Panc1 (cell line): ENCODE measurements at places on chromosomes 5 and 9.

- no peak for DNase-seq
Measured at GRCh38 chr9:25415718-25416117, 262.5 kb downstream of the TUSC1 start.

DNA sequence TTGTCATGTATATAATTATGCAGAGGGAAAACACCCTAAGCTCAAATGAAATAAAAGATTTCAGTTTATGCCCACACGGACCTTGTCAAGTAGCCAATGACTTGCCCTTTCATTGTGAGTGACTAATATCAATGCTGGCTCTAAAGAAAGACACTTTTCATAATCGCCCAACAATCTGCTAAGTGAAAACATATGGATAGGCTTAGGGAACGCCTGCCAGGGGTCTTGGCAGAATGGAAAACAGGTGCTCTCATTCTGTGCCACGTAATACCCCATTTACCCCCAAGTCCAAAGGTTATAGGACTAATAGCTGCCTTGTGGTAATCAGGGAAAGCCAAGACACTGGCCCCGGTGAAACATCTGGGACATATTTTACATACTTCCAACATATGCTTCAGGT, 157.7 kb downstream of the SLF1 start:
- DNase-seq = no peak

DNA sequence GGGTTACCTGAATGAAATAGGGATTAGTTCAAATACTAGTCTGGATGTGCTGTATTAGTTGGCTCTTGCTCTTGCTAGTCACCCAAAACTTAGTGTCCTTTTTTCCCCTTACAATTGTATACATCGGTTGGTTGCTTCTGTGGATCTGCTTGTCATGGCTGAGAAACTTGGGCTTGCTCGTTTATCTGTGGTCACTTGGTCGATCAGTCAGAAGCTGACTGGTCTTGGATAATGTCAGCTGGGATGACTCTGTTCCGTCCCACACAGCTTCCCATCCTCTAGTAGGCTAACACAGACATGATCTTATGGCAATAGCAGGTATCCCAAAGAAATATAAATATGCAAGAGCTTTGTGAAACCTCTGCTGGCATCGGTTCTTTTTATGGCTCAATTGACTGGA, 807.4 kb downstream of the MAT2B start:
- no peak for DNase-seq

DNA sequence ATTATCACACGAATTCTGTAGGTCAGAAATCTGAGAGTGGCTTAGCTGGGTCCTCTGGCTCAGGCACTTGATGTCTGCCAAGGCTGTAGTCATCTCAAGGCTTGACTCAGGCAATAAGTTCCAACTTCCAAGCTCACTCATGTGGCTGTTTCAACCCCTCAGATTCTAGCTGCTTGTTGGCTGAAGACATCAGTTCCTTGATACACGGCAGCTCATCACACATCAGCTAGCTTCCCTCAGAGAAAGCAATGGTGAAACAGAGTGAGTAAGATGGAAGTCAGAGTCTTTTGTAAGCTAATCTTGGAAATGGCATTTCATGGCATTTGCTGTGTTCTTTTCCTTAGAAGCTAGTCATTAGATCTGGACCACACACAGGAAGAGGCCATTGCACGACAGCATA, 204.2 kb upstream of the PTGER4 start:
- no peak for DNase-seq

DNA sequence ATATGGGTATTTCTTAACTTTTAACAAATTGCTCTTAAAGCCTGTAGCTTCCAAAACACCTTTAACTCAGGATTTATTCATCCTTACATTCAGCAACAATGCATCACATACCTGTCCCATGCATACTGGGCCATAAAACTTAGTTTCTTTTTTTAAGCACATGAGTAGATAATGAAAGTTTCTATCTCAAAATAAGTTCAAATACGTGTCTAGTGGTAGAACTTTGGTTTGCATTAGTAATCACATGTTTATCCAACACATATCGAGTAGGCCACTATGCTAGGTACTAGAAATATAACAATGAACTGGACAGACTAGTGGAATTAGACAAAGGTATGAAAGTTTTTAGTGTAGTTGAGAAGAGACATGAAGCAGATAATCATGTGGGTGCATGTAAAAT, 99.6 kb downstream of the DOCK2 start:
- no peak for DNase-seq

- no peak for DNase-seq
Measured at GRCh38 chr5:56853698-56854097, 38.3 kb downstream of the MAP3K1 start.

- no peak for DNase-seq
Measured at GRCh38 chr5:61999371-61999770, 306.6 kb upstream of the KIF2A start.

DNA sequence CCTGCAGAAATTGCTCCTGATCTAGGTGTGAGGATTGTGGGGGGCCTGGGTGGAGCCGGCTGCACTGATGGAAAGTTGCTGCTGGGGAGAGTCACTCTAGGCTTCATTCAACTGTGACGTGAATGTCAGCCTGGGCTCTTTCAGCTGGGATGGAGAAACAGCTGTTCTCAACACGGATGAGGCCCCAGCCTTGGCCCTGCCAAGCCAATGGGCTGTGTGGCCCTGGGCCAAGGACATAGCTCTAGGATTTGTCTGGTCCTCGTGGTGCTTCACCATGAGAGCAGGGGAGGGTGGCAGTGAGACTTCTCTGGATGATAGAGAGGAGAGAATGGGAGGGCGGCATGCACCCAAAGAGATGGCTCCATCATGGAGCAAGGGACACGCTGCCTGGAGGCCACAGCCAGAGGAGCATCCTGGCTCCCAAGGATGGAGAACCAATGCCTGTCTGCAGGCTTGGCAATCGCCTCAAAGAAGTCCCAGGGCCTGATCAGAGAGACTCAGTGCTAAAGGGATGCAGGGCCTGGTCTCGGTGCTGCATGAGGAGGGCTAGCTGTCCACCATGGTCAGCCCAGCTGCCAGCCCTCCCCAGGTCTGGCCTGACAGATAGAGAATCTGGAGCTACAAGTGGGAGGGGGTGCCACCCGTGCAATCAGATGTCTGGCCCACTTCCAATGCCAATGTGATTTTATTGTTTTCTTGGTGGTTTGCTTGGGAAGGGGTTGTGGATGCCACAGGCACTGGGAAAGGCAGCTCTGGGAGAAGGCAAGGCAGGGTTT, 141.0 kb downstream of the GADD45G start:
- no peak for DNase-seq

- DNase-seq = no peak
Measured at GRCh38 chr5:36444582-36445418, 143.1 kb upstream of the RANBP3L start.

GRCh38 chr9:127555840-127556820, 55.9 kb upstream of the STXBP1 start:
- no peak for DNase-seq

DNA sequence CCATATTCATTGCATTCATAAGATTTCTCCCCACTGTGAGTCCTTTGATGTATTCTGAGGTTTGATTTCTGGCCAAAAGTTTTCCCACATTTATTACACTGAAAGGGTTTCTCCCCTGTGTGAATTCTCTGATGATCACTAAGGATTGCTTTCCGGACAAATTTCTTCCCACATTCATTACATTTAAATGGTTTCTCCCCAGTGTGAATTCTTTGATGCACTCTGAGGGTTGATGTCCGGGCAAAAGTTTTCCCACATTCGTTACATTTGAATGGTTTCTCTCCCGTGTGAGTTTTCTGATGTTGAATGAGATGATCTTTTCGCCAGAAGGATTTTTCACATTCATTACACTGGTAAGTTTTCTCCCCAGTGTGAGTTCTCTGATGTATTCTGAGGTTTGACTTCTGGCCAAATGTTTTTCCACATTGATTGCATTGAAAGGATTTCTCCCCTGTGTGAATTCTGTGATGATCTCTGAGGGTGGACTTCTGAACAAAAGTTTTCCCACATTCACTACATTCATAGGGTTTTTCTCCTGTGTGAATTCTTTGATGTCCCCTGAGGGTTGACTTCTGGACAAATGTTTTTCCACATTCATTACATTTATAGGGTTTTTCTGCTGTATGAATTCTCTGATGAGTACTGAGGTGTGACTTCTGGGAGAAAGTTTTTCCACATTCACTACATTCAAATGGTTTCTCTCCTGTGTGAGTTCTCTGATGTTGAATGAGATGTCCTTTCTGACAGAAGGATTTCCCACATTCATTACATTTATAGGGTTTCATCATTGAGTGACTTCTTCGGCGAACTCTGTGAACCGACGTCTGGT, 18.8 kb downstream of the ZNF510 start:
- DNase-seq = no peak

DNA sequence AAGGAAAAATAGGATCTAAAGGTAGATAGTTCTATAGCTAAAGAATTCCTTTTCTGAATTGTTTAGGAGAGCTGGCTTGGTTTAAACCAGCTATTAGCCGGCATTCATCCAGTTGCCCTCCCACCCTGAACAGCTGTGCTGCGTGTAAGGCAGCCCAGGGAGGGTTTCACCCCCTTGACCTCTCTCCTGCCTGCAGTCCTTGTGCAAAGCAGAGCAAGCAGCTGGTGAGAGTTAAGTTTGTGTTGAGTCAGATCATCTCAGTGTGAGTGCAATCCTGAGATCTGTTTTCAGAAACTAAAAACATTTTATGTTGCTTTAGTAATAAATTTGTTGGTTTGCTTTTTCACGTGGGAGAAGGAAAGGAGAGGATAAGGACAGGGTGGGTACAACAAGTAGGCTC, 13.0 kb downstream of the SLC25A25 start:
- no peak for DNase-seq

DNA sequence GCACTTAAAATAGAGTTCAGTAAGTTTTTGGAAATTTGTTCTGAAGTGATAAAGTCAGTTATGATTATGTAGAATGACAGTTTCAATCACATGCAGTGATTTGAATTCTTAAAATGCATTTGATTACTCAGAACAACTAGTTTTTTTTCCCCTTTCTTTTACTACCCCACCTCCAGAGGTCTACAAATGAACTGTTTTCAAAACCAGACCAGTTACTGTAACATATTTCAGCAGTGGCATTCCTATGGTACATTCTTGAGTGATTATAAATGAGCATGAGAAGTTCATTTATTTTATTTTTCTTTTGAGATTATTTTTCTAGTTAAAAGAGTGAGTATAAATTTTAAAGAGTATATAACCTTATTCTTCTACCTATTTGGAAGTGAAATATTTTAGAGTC, 71.6 kb downstream of the NNT start:
- no peak for DNase-seq
